ENCODE measurements at places on chromosomes 13 and 19.

DNA sequence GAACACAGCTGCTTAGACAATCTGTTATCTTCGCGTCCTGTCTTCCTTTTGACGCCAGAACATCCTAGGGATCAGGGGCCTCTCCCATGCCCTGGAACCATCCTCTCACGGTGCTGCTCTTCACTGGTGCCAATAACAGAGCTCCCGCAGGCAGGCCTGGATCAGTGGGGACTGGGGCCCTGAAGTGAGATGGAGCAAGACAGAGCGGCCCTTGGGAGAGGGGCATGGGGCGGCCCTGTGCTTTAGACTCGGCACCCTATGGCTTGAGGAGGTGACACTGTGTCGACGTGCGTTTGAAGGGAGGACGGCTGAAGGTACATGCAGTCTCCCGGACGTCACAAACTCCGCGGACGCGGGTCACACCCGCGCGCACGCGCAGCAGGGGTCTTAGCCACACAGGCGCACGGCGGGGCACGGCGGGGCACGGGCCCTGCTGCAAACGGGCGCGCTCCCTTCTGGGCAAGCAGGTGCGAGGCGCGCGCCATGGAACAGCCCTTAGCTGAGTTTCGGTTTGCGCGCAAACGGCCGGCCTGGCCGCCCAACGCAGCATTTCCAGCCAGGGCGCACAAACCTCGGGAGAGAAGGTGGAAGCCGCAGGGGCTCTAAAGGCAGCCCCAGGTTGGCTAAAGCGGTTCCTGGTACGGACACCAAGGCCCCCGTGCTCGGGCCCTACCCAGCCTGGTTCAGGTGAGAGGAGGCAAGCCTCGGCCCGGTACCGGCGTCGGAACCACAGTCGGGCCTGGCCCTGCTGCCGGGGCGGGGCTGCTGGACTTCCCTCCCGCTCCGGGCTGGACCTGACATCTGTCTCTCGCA, 16.5 kb upstream of the RNF17 start:
- DNase-seq = no peak

- DNase-seq = no peak
These were observed 860.5 kb downstream of the PCDH9 start for GRCh38 chr13:66369666-66370065.

DNA sequence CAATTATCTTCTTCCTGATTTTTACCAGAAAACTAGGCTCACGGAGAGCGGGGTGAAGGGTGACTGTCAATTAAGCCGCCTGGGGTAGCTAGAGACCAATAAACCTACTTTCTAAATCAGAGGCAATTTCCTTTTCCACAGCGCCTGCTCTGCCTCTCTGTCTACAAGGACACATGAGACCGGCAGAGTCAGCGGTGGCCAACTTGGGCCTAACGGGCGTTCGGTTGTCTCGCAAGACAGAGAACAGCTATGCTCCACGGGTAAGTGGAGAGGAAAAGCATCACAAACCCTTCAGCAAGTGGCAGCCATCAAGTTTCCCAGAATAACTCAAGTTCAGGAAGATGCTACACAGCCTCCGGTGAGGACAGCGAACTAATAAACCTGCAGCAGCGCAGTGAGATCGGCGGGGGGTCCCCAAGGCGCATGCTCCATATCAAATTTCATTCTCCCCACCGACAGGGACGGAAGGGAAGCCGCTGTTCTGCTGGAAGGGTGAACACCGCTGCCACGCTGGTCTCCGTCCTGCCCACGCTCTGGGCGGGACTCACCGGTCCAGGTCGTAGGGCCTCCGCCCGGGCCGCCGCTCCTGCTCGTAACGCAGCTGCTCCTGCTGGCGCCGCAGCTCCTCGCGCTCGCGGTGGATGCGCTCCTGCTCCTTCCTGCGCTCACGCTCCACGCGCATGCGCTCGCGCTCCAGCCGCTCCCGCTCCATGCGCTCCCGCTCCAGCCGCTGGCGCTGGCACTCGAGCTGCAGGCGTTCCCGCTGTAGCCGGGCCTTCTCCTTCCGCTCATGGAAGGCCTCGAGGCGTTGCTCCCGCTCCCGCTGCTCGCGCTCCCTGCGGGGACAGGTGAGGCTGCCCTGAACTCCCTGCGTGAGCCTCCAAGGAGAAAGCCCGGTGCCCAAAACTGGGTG, 25.8 kb upstream of the TINCR start:
- no peak for DNase-seq

- DNase-seq = no peak
These were observed 61.0 kb downstream of the RASA3 start for GRCh38 chr13:114071410-114071809.

DNA sequence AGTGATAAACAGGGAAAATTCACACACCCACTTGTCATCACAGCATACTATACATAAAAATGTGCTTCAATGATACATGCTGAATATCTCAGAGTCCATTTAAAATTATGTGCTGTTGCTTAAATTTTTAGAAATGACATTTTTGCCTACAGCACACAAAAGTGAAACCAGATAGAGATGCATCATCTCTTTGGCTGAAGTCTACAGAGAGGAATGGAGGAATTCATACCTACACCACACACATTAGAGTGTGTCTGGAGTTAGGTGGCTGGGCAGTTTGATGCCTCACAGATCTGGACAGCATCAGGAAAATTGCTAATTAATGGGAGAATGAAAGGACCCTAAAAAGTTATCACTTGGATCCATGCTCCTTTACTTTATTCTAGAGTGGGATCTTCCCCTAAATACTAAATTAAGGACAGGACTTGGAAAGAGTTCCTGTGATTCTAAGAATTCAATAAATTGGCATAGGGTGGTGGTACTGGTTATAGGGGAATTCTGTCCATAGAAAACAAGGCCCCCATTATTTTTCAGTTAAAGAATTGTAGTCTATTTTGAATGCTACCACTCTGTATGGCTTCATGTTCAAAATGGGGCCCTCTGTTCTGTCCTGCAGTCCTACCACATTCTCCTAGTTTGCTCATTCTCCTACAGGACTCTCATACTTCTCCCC, 41.3 kb downstream of the RCBTB2 start:
- no peak for DNase-seq

DNA sequence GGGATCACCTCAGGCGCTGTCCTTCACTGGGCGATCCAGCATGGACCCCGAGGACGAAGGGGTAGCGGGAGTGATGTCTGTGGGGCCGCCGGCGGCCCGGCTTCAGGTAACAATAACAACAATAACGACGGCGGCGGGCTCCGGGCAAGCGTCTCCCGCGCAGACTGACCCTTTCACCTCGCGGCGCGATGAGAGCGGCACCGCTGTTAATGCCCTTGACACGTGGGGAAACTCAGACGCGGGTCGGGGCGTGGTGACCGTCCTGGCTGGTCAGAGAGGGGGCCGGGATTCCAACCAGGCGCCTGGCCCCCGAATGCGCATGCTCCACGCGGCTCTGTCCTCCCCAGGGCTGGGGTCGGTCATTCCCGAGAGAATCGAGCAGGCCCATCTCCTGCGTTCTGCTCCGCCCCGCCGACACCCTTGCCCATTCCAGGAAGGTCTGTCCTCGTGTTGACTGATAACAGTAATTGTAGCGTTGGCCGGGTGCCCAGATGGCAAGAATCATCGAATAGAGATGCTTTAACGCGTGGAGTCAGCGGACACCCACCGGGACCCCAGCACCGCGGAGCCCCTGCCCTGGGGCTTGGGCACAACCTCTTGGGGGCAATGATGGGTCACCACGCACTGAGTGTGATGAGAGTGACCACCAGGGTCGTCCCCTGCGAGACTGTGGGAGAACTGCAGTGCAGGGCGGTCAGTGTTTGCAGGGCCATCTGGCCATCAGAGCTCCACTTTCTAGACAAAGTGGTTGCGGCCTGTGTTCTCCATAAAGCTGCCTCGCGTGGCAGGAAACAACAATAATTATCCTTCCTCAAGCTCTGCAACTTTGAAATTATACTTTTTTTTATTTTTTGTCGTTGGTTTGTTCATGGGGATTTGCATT, 528 bp downstream of the ZNF8 start:
- no peak for DNase-seq

DNA sequence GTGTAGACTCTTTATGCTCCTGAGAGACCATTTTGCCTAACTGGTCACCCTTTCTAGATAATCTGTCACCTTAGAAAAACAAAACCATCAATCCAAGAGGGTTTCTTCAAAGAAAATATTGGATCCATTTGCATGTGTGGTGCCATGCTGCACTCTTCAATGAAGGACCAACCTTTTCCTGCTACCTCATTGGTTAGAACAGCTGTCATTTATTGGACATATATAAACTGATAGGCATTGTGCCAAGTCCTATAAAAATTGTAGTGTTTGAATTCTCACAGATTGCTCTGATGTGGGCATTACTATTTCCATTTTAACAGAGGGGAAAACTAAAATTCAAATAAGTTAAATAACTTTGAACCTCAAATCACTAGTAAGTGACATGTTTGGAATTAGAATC, 333.2 kb downstream of the MYO16 start:
- DNase-seq = no peak

GRCh38 chr13:46810440-46810839, 13.5 kb upstream of the ESD start:
- DNase-seq = no peak

GRCh38 chr13:23969647-23970046, 72.3 kb upstream of the C1QTNF9B start:
- no peak for DNase-seq

GRCh38 chr13:98878486-98879126, 99.3 kb downstream of the DOCK9 start:
- no peak for DNase-seq

GRCh38 chr13:88586263-88586662, 915.1 kb downstream of the SLITRK5 start:
- DNase-seq = no peak

DNA sequence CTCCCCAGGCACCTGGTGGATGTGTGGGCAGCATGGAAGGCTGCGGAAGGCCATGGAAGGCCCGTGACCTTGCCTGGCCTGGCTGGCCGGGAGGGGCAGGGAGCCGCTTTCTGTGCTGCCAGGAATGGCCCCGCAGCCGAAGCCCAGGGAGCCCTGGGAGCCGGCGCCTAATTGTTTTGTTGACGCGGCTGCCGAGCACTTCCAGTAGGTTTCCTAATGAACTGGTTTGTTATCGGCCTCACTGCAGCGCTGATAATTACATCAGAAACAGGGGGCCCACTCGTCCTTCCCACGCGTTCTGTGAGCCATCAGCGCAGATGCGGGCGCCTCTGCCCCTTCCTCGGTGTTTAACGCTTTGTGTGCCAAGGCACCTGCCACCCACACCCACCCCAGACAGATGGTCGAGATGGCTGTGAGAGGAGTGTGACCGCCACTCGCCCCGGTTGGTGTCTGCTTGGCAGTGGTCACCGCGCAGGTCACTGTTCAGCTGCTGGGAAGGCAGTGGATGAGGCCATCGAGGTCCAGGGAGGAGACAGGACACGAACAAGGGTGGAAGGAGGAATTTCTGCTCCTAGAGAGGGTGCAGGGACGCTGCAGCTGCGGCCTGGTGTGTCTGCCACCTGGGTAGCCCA, 124.5 kb downstream of the KDM4B start:
- no peak for DNase-seq

All from cortex of kidney (tissue), 1 donor.